NCI-H1930 (cell line): ENCODE measurements at places on chromosomes 3 and 15.

- DNase-seq: no peak
These were observed 65.6 kb downstream of the ATP10A start for GRCh38 chr15:25797511-25797935.

GRCh38 chr3:57036952-57037351 lies 23.5 kb upstream of the SPATA12 start:
- no peak for DNase-seq

DNA sequence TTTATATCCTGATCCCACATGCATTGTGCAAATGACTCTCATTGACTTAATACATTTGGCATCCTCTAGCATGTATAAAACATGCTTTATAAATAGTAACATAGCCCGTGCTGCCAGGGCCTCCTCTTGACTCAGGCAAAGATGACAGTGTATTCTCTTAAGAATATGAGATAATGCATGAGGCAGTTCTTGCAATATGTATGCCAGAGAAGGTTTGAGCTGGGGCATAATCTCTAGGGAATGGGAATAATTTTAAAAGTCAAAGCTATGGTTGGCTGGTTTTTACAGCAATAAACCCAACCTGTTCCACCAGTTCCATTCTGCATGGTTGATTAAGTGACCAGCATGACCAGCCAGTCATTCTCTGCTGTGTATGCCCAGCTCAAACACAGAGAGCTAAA lies 179.0 kb upstream of the PFN2 start:
- DNase-seq: no peak

DNA sequence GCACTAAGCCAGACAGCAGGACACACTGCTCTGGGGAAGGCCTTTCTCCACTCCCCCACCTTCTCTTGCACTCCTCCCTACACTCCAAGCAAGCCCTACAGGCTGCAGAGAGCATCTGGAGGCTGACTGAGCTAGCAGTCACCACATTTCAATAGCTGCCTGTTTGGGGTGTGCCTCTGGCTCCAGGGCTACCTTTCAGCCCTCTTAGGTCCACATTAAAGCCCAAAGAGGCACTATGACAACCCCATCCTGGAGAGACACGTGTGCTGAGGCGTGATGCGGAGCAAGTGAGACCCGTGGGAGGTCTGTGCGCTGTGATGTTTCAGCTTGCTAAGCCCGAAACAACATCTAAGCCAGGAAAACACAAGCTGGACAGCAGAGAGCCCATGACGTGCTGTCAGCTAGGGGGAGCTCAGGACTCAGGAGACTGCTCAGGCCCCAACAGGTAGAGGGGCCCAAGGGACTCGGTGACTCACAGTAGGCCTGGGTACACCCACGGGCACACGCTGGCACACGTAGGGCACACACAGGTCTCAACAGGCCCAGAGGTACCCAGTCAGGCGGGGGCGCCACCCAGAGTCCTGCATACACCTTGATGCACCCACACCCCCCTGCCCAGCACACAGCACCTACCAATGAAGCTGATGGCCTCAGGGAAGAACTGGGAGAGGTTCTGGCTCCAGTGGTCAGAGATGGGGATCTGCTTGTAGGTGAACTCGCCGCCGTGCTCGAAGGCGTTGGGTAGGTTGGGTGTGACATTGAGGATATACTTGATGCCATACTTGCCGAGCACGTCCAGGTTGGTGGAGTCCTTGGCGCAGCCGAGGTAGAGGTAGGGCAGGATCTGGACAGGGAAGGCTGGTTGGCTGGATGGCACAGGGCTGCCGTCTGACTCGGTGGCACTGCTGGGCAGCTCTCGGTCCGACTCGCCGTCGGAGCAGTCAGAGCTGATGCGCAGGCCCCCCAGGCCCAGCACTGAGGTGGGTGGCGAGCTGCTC lies 2.8 kb downstream of the DUSP7 start:
- no peak for DNase-seq

GRCh38 chr3:52194485-52195290 lies 3.3 kb upstream of the ALAS1 start:
- no peak for DNase-seq

DNA sequence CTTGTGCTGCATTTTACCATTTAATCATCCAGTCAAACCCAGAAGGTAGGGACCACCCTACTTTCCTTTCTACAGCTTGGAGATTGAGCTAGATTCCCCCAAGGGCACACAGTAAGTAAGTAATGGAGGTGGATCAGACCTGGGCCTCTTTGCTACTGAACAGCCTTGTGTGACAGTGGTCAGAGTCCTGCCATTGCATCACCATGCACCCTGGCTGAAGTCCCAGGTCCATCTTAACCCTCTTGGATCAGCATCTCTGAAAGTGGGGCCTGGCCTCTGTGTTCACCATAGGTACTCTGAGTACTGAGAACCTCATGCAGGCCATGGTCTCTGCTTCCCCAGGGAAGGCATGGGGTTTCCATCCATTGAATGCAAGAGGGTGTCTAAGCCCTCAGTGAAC lies 34.5 kb upstream of the ATP10A start:
- DNase-seq: no peak

DNA sequence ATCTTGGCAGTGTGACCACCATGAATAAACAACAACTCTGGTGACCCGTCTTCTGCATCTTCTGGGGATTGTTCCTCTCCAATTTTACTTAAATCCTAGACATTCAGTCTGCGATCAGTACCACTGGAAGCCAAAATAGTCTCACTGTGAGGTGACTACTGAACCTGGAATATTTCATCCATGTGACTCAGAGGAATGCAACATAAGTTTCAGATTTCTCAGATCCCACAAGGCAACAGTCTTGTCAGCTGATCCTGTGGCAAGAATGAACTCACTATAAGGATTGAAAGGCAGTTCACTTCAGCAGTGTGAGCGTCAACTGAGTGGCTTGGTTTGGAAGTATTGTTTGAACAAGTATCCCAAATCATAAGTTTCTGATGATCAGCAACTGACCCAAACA lies 13.2 kb downstream of the NSUN3 start:
- DNase-seq: no peak

DNA sequence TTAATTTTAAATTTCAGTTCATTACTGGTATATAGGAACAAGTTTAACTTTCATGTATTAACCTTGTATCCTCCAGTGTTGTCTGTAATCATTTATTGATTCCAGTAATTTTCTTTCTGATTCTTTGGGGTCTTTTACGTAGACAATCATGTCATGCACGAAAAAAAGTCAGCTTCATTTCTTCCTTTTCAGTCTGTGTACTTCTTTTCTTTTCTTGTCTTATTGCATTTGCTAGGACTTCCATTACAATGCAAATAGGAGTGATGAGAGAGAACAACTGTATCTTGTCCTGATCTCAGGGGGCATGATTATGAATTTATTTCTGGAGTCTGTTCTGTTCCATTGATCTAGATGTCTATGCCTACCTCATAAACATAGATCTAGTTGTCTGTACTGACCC lies 56.5 kb downstream of the STT3B start:
- no peak for DNase-seq

DNA sequence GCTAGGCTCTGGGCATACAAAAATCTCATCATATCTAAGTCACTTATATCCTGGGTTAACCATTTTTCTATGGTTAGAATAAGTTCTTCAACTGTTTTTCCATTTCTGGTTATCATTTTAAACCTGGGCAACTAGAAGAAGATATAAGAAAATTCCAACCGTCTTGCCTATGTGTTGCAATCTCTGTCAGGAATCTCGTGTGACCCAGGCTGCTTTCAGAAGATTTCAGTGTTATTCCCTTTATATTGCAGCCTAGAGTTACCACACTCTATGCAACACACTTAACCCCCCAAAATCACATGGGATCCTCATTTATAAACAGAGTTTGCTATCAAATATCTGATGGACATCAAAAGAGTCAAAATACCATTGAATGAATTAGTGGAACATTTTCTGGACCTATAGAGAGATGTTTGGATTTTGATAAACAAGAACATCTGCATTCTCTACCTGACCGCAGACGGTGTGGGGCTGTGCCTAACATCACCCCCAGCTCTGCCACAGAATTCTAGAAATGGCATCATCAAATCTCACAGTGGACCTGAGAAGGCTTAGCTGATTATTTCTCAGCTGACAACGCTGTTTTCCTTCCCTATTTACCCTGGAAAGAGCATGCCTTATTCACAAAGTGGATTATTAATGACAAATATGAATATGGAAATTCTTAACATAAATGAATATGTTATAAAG lies 515.7 kb downstream of the NTRK3 start:
- no peak for DNase-seq

- no peak for DNase-seq
These were observed 7.2 kb upstream of the P2RY12 start for GRCh38 chr3:151391720-151392119.

DNA sequence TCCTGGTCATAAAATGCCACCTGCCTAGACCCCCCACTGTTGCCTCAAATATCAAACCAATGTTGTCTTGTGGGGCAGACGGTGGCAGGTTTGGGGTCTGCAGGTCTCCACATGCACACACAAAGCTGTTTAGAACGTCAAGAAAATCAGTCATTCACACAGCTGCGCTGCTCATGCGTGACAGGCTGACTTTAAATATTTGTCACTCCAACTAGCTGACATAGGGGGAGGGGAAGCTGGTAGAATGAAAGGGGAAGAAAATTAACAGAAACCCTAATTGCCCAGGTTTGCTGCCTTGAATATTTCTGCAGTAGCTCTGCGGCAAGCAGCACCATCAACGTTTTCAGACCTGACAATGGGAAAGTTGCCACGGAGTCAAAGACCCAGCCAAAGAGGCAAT lies 201.8 kb downstream of the ABHD5 start:
- DNase-seq: peak; percentile 39

DNA sequence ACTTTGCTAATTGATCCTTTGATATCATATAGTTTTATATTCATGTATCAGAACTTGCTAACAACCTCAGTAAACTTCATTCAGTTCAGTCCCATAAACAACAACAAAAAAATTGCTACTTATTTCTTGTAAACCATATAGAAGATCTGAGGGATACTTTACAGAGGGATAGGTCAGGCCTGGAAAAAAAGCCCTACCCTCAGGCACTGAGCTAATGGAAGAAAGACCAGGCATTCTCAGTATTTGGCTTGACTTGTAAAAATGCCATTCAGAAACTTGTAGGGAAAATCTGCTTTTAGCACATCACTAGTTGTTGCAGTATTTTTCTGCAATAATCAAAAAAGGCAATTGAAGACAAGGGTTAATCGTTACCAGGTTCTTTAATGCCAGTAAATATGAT lies 33.1 kb downstream of the ARMC8 start:
- no peak for DNase-seq

GRCh38 chr3:28901018-28901417 lies 379.9 kb upstream of the RBMS3 start:
- DNase-seq: no peak

- DNase-seq: peak; percentile 17
These were observed 124.4 kb downstream of the FEZF2 start for GRCh38 chr3:62248734-62249483.

GRCh38 chr3:21955406-21955805 lies 204.4 kb upstream of the ZNF385D start:
- no peak for DNase-seq

DNA sequence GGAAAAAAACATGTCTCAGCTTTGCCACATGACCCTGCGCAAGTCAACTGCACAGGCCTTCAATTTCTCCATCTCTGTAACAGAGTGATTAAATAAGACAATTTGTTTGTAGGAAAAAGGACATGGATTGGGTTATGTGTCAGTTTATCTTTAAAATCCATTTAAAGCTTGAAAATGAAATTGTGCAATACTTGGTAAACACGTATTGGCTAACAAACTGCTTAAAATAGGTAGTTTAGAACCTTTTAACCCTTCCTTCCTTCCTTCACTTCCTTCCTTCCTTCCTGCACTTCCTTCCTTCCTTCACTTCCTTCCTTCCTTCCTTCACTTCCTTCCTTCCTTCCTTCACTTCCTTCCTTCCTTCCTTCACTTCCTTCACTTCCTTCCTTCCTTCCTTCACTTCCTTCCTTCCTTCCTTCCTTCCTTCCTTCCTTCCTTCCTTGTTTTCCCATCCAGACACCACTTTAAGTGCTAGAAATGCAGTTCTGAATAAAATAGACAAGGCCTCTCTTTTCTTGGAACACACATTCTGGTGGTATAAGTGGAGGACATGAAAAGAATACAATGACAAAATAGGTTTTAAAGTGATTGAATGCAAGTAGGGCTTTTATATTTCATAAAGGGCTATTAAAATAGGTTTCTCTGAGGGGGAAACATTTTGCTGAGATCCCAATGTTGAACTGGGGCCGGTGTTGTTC lies 130.2 kb upstream of the TP63 start:
- no peak for DNase-seq

DNA sequence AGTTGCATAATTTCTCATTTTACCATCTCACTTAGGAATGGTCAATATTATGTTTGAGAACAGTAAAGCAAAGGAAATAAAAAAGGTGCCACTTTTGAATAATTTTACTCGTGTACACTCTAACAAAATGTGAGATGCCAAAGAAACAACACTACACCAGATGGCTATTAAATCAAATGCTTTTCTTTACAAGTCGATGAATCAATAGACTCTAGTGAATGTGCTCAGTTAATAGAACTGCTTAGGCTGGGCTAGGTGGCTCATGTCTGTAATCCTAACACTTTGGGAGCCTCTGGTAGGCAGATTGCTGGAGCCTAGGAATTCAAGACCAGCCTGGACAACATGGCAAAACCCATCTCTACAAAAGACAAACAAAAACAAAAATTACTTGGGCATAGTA lies 87.9 kb downstream of the ZNF609 start:
- no peak for DNase-seq

DNA sequence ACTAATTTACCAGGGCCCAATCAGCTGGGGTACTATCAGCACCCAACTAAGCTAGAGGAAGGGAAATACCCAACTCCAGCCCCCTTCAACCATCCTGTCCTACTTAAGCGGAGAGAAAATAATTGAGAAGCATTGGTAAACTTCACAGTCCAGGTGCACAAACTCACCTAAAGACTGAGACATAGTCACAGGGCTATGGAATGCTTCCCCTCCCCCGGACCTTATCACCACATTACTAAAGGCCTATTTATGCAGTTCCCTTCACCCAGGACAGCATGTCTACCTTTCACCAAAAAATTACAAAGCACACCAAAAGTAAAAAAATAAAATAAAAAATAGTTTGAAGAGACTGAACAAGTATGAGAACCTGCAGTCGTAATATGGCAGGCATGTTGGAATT lies 47.9 kb downstream of the HOMER2 start:
- no peak for DNase-seq

DNA sequence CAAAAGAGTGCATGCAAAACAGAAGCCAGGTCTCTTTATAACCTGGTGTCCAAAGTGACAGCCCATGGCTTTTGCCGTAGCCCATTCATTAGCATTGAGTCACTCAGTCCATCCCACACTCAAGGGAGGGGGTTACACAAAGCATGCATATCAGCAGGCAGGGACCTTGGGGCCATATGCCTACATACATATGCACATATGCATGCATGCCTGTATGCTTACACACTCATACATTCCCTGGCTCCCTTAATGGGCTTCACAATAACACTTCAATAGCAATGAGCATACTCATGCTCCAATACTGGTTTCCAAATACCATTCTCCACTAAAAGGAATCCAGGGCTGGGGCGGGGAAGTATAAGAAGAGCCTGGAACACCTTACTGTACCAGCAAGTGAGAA lies 22.0 kb downstream of the TRPM1 start:
- DNase-seq: no peak

DNA sequence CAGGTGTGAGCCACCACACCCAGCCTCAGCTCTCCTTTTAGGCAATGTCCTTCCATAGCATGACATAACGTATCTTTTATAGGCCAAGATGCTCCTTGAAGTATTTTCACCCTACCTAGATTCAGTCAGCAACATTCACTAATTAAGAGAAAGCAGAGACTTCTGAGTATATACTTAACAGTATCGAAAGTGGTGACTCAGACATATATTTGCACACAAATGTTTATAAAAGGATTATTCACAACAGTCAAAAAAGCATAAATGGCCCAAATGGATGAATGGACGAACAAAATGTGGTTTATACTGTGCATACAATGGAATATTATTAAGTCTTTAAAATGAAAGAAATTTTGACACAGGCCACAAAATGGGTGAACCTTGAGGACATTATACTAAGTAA lies 108.6 kb downstream of the ZNF385D start:
- DNase-seq: no peak
